ENCODE measurements at places on chromosomes 11 and 22.

DNA sequence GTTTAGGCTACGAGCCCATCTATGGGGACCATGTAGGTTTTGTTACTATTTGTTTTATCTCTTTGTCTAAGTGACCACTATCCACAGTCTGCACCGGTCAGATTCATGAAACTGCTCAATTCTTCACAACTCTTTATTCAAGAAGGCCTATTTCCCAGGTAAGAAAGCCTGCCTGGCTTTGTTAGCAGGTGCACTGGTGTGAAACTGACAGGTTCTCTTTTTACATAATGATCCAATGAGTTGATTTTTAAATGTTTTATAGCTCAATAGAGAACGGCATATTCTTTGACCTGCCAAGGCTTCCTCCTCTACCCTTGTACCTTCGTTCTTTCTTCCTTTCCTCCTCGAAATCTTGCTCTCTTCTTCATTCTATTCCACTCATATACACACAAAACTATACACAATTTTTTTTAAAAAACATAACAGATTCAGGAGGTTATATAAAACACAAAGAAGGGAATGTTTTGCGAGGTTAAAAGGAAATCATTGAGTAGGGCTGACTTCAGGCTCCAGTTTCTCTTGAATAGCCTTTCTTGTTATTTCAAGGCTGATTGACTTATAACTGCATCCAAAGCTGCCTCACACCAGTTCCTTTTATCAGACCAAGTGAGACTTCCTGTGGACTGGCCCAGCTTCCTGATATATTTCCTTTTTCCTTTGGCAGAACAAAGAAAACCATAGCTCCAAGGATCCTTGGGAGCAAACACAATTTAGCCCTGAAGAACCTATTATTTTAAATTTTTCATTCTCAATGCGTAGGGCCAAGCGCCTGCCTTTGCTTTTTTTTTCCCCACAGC lies 11.4 kb downstream of the FLI1 start:
- DNase-seq, result no peak

DNA sequence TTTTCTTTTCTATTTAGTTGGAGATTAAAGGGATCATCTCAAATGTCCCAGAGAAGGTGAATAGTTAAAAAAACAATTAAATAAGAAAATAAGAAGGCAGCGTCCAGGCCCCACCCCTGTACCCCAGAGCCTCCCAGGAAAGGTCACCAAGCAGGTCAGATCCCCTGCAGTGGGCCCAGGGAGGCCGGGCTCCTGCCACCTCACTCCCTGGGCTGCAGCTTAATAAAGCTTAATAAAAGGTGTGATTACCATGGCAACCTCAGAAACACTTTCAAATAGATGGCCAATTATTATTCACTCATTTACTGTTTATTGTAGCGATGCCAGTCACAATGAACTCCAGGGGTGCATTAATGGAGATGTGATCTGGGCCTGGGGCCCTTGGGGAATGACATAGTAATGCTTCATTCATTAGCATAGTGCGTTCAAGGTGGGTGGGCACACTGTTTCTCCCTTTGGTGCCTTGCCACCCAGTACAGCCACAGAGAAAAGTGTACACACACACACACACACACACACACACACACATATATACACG lies 386.2 kb downstream of the CADM1 start:
- DNase-seq, result no peak

DNA sequence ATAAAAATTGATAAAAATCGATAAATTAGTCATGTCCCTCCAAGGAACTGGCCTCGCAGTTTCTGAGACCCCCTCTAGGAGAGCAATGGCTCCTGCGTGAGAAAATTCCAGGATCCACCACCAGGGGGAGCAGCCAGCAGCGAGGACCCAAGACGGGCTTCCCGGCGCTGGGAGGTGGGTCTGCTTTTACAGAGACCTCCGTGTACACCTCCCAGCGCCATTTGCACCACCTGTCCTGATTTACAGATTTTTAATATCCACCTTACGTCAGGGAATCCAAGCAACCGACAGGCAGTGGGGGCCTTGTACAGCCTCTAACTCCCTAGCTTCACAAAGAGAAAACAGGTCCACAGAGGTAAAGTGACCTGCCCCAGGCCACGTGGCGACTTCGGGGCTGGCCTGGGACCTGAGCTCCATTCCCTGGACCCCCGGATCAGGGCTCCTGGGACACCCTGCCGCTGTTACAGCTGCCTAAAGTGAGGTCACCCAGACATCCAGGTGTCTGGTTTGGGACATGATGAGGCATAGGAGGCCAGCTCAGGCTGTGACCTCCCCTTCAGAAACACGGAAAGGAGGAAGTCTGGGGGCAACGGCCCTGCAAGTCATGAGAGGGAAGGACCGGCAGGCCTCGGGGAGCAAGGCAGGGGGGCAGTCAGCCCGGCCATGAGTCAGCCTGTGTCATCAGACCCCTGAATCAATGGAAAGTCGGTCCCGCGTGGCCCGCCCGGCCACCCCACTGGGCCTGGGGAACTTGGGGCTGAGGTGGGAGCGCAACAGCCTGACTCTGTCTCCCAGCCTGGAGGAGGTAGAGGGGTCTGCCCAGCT lies 3.5 kb downstream of the OSM start:
- no peak for DNase-seq

DNA sequence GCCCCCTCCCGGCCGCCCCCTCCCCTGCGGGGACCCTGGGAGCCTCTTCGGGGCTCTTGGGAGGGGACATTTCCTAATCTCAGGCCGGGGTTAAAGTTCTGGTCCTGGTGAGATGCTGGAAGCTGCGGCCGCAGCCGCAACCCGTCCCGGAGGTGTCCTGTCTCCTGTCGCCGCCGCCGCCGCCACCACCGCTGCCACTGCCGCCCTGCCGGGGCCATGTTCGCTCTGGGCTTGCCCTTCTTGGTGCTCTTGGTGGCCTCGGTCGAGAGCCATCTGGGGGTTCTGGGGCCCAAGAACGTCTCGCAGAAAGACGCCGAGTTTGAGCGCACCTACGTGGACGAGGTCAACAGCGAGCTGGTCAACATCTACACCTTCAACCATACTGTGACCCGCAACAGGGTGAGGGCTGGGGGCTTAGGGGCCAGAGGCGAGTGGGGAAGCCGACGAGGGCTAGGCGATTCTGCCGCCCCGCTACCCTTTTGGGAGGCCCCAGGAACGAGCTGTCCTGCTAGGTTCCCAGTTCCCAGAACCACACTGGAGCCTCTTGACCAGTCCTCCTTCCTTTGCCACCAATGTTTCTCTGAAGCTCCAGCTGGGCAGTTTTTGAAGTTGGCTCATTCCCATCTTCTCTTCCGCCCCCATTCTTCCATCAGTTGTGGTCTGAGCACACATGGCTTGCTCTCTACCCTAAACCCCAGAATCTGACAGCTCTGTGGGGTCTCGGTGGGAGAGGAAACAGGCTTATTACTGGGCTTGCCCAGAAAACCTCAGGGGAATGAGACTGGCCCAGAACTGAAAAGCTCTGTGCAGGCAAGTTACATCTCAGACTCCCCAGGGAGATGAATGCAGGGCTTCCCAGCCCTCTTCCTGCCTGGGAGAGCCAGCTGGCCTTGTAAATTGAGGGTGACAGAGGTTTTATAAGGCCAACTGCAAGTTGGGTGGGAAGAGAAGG lies 781 bp downstream of the SIDT2 start:
- DNase-seq, result no peak

- DNase-seq, result no peak
These were observed 134.3 kb downstream of the ELP4 start for GRCh38 chr11:31643857-31644256.

DNA sequence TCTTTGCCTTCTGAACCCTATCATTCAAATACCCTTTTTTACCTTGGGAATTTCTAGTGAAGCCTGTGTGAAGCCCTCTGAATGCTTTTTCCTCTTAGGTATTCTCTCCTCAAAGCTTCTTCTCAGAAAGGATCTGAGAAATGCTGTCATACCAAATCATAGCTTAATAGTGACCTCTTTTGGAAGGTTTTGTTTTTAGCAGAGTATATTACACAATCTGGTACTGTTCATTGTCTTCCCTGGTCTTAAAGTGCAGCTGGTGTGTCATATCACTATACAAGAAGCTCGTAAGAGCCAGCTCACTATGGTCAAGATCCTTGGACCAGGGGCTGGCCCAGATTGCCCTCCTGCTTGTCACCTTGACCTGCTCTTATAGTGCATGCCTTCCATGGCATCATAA lies 204.4 kb upstream of the ANO5 start:
- no peak for DNase-seq

- no peak for DNase-seq
These were observed 1.2 kb downstream of the DCHS1 start for GRCh38 chr11:6654281-6655019.

DNA sequence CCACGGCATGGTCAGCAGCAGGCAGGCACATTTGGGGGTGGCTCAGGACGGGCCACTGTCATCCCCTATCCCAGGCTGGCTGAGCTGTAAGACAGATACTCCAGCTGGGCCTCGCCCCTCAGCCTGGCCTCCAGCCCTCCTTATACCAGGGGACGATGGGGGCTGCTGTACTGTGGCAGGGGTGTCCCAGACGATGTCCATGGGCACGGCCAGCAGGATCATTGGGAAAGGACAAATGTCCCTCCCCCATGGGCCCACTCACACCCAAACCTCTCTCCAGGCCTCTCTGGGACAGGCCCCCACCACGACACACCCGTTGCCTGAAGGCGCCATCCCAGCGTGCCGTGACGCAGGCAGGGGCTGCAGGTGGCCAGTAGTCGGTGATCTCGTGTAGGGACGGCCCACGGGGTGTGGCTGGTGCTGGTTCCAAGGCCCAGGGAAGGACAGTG lies 1.5 kb upstream of the IL17REL start:
- DNase-seq, result no peak

GRCh38 chr11:77136074-77136473 lies 8.0 kb downstream of the MYO7A start:
- no peak for DNase-seq

DNA sequence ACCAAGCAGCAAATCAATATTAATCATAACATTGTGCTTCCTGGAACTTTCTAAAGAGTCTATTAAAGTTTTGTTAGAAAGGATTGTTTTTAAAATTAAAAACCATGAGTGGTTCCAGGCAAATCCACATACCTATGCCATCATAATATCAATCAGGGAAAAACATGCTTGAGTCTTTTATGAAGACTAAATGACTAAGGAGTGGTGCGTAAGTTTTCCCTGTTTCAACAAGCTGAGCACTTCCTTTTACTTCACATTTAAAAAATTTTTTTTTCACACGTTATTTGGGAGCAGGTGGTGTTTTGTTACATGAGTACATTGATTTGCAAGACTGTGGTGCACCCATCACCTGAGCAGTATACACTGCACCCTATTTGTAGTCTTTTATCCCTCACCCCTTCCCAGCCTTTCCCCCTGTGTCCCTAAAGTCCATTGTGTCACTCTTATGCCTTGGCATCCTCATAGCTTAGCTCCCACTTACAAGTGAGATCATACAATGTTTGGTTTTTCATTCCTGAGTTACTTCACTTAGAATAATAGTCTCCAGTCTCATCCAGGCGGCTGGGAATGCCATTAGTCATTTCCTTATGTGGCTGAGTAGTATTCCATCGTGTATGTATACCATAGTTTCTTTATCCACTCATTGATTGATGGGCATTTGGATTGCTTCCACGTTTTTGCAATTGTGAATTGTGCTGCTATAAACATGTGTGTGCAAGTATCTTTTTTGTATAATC lies 1190.3 kb upstream of the RAG2 start:
- DNase-seq, result no peak

GRCh38 chr22:27751277-27752070 lies 50.1 kb downstream of the MN1 start:
- DNase-seq, result no peak

GRCh38 chr11:8698379-8698851 lies 15.8 kb downstream of the RPL27A start:
- no peak for DNase-seq

- no peak for DNase-seq
These were observed 89.3 kb downstream of the PRR5L start for GRCh38 chr11:36385121-36385970.

- peak; percentile 52 for DNase-seq
These were observed 8.3 kb upstream of the SLC39A13 start for GRCh38 chr11:47399860-47400767.

DNA sequence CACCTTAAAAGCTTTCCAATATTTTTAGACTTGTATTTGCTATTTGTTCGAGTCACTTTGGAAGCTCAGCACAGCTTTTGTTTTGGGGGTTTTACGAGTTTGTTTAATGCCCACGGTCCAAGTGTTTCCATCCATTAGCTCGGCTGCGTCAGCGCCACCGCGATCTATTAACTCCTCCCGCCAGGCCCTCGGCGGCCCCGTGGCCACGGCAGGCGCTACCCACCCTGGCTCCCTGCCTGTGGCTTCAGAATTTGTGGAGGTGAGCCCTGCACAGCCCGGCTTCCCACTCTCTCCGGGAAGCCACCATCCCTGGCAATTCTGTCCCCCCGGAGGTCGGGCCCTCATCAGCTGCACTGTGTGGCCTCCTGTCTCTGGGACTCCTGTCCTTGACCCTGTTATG lies 648.5 kb downstream of the BRD1 start:
- DNase-seq, result no peak

GRCh38 chr11:105858841-105859240 lies 163.2 kb downstream of the MSANTD4 start:
- no peak for DNase-seq

GRCh38 chr11:124876818-124877630 lies 11.8 kb downstream of the ROBO3 start:
- DNase-seq, result no peak

GRCh38 chr22:22939588-22940368 lies 52.2 kb downstream of the IGLL5 start:
- DNase-seq, result no peak

DNA sequence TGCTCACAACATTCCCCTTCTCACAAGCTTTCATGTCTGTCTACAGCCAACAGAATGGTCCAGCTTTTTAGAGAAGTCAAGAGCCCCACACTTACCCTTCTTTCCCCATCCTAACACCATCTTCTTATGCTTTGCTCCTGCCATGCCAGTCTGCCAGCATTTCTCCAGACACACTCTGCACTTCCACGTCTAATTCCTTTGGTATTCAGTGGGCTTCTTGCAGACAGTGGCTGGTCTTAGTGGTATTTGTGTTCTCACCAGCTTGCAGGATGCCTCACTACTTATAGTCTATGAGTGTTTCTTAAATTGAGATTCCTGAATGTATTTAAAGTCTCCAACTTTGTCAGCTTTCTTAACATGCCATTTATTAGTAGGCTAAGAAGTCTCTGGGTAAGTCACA lies 154.4 kb downstream of the BBOX1 start:
- DNase-seq, result no peak

GRCh38 chr22:41857155-41857859 lies 24.4 kb downstream of the SREBF2 start:
- DNase-seq, result no peak

DNA sequence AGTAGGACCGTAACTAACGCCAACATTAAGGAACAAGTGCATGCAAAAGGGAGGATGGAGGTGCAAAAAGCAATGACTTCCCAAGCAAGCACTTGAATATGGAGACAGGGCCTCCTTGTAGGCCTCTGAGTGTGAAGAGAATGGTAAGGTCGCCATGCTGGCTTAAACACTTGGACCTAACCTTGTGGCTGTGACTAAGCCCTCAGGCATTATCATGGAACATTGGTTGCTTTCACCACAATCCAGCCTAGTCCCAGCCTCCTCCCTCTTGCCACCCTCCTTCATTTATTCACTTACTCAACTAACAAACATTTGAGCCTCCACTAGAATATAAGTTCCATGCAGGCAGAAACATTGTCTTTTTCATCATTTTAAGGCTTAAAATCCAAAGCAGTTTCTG lies 11.9 kb upstream of the SYTL2 start:
- no peak for DNase-seq

- DNase-seq, result no peak
These were observed 22.5 kb downstream of the LRP4 start for GRCh38 chr11:46895821-46896220.
